ENCODE measurements at places on chromosomes 4 and X.
A peak's percentile ranks its signal among the peaks of the same experiment; 100 is the strongest.

DNA sequence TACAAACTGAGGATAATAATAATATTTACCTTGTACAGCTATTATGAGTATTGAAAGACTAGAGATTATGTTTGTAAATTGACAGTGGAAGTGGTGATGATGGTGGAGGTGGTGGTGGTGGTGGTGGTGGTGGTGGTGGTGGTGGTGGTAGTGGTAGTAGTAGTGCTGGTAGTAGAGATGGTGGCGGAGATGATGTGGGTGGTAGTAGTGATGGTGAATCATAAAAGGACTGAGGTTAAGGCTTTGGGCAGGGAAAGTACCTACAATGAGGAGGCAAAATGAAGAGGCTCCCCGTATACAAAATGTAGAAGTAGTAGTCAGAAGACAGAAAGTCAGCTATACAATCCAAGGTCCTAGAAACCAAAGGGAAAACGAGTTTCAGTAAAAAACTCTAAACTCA, 214.1 kb downstream of the BCOR start:
- peak; percentile 61 for DNase-seq

GRCh38 chr4:134028421-134028820, 173.2 kb downstream of the PABPC4L start:
- no peak for DNase-seq

DNA sequence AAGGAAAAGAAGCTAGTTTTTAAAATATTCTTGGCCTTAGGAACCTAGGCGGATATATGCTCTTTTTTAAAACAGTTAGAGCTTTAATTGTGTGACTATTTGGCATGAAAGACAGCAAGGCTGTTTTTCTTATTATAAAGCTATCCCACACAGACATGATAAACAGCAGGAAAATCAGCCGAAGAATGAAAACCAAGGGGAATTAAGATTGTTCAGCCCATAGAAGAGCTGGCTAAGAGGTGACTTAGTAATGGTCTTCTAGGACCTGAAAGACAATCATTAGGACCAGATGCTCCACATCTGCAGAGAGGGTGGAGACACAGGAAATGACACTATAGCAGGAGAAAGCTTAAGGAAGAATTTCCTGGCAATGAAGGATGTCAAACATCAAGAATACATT, 171.4 kb upstream of the NRK start:
- no peak for DNase-seq

GRCh38 chr4:120065974-120066516, 603 bp downstream of the MAD2L1 start:
- peak; percentile 76 for DNase-seq

DNA sequence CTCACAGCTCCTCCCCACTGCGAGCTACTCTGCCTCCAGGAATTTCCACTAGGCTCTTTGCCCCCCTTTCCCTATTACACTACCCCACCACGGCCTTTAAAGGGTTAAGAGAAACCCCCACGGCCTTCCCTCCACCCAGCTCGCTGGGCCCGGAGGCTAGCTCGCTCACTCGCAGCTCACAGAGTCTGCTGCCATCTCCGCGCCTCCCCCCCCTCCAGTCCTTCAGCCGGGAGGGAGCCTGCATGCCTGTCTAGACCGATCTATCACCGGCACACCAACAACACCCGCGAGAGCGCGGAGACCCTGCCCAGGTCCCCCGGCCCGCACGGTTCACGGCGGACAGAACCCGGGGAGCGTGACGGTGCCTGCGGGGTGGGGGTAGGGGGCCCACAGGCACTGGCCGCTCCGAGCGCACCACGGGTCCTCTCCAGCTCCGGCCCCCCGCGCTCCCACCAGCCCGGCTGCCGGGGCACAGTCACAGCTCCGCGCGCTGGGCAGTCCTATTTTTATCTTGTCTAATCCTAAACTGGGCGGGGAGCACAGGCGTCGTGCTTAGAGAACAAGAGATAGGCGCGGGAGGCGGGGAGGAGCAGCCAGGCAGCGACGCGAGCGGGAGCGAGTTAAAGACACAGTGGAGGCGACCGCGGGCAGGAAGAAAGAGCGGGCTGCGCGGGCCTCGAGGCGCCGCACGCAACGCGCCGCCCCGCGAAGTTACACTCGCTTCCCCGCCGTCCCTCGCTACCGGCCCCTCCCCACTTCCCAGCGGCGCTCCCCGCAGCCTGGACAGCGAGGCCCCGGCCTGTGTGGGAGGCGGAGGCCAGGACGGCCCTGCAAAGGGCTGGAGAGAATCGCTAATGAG, 3.5 kb downstream of the BCOR start:
- DNase-seq, result peak; percentile 42

GRCh38 chr4:74097116-74097515, 1.9 kb downstream of the CXCL2 start:
- DNase-seq, result no peak

DNA sequence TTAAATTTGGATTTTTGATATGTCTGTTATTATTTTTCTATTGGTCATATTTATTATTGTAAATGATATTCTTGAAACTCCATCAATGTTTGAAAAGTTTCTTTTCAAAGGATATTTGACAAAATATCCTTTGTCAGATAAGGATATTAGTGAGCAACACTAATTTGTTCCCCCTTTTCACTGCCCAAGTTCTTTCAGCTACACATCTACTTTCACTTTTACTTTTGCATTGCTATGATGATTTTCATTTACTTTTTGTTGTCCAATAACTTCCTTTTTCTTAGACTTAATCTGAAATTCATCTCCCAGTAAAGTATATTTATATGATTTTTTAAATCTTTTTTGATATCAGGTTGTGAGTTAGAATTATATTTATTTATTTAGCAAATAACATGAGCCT, 542.3 kb upstream of the ADGRL3 start:
- no peak for DNase-seq

GRCh38 chr4:159374749-159375530, 272.1 kb downstream of the RAPGEF2 start:
- no peak for DNase-seq

- DNase-seq, result no peak
Measured at GRCh38 chr4:6601661-6602250, 26.8 kb downstream of the MAN2B2 start.

- DNase-seq, result no peak
Measured at GRCh38 chr4:22596409-22596808, 80.5 kb upstream of the ADGRA3 start.

GRCh38 chrX:81336455-81337152, 134.7 kb downstream of the SH3BGRL start:
- no peak for DNase-seq

- DNase-seq, result no peak
Measured at GRCh38 chrX:19440713-19441112, 74.6 kb downstream of the MAP3K15 start.

- no peak for DNase-seq
Measured at GRCh38 chr4:101158507-101158906, 188.8 kb downstream of the PPP3CA start.

GRCh38 chr4:128775477-128775876, 34.0 kb upstream of the JADE1 start:
- no peak for DNase-seq

DNA sequence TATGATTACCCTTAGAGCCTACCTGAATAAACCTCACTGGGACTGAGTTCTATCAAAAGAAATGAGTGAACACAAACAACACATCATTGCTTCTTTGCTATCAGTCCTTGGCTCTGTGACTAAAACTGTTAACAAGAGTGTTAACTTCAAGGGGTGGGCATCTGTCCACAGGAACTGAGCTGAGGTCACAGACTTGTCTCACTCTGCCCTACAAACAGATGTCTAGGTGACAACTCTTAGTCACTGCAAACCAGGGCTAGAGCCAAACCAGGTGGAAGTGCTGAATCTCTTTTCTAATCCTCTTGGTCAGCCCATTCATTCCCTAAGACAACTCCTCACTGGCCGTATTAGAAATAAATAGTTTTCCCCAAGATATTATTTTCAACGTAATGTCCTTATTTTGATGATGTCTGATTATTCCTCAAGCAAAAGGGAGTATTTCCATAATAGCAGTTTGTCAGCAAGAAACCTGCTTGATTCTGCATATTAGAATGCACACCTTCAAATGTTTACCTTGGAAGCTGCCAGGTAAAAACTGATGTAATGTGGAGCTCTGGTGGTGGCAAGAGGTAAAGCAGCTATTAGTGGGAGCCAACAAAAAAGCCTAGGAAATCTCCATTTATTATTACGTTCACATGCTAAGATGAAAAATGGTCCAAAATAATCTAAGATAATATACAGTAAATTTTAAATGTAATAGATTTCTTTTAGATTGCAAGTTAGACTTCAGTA, 4.0 kb downstream of the COL25A1 start:
- DNase-seq, result no peak

- no peak for DNase-seq
Measured at GRCh38 chr4:182022909-182023308, 220.3 kb upstream of the TENM3 start.

DNA sequence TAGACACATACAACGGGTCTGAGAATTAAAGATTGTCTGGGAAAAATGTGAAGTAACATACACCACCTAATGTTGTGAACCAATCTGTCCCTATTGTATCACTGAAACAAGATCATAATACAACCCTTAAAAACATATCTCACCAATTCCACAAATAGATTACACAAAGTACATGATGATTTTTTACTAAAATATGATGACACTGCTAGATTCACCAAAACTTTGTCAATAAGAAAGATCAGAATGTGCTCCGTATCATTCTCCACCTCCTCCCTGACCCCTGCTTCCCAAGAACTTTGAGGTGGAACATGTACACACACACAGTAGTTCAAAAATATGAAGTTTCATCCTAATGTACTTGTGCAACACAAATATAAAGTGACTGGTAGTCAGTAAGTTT, 862.0 kb downstream of the PCDH18 start:
- DNase-seq, result no peak

- DNase-seq, result no peak
Measured at GRCh38 chrX:44040406-44040805, 67.2 kb upstream of the NDP start.

DNA sequence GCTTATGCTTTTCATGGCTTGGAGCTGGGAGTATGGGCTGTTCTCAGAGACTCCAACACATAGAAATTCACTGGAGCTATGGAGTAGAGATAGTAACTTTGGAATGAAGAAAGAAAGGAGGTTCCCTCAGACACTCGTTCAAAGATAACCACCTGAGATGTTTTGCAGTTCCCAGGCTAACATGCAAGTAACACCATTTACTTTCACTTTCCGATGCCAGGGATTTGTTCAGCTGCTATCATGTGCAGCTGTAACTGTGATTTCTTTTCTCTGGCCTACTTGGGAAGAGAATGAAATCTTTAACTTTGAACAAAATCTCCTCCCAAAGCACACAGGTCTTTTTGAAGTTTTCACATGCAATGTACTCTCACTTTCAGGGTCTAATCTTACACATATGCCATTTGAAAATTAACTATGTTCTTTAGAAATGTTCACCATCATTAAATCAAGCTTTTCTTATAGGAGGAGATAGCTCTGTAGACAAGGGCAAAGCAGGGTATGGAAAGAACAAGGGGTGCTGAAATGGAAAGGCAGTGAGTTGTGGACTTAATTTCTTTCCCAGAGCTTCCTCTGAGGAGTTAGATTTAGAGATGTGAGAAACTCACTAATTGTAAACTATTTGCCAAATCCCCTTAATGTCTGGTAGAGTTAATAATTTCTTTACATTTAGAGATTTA, 514.3 kb downstream of the PDHA2 start:
- DNase-seq, result no peak

DNA sequence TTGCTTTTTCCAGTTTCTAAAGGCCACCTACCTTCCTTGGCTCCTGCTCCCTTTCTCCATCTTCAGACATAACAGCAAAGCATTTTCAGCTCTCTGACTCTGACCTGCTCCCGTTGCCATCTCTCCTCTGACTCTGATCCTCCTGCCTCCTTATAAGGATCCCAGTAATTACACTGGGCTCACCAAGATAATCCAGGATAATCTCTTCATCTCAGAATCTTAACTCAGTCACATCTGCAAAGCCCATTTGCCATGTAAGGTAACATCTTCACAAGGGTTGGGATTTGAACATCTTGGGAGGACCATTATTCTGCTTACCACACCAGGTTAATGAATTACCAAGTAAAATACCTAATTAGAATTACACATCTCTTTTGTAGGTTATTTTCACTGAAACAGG, 41.3 kb upstream of the MAGED1 start:
- DNase-seq, result no peak

GRCh38 chrX:48989483-48989882, 12.6 kb downstream of the GRIPAP1 start:
- DNase-seq, result no peak

DNA sequence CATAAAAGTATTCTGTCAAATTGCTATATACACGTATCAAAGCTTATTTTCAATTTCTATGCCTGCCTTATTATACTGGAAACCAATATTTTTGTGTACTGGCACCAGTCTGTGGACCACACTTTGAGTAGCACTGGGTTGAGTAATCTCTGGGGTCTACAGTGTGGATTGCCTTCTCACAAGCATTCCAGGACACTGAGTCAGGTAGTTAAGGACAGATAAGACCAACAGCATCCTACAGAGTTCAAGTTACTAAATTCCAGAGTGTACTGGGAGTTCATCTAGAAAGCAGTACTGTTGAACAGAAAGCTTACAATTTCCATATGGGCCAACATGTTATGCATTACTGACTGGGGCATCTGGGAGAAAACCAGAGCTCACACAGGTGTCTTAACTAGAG, 61.8 kb downstream of the VMA21 start:
- DNase-seq, result no peak

GRCh38 chr4:55539658-55540057, 7.1 kb downstream of the CLOCK start:
- no peak for DNase-seq

GRCh38 chr4:10715135-10715534, 30.6 kb upstream of the CLNK start:
- no peak for DNase-seq

DNA sequence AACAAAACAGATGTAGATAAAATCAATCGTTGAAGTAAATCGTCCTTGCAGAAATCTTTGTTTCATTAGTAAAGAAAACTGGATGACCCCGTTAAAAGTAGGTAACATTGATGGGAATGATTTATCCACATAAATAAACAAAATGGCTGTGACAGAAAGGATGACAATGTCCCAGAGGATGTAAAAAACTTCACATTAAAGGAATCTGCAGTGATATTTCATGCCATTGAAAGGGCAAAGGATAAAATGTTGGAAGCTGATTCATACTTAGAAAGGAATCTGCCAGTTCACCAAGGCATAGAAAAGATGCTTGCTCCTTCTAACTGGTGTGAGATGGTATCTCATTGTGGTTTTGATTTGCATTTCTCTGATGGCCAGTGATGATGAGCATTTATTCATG, 24.2 kb upstream of the EPGN start:
- no peak for DNase-seq

- no peak for DNase-seq
Measured at GRCh38 chr4:146379744-146380143, 142.0 kb downstream of the SLC10A7 start.

DNA sequence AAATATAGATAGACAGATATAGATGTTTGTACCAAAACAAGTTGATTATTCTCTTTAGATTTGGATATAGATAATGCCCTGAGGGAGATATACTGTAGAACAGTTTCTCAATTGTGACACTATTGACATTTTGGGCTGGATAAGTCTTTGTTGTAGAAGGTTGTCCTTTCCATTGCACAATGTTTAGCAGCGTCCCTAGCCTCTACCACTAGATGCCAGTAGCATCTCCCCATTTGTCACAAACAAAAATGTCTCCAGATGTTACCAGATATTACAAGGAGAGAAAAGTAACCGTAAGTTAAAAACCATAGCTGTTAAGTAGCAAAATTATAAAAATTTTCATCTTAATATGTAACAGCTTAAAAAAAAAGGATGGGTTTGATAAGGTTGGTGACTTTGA, 2595.3 kb downstream of the ARAP2 start:
- no peak for DNase-seq
